ENCODE measurements at places on chromosomes 3 and 15. TPM values are rescaled to one million over a fixed set of nuclear protein-coding genes. Genes with fewer than 3 reads are reported as not detected.
A peak's percentile ranks its signal among the peaks of the same experiment; 100 is the strongest.

Gene BBS4
- polyA plus RNA-seq: 8.1 TPM

DNA sequence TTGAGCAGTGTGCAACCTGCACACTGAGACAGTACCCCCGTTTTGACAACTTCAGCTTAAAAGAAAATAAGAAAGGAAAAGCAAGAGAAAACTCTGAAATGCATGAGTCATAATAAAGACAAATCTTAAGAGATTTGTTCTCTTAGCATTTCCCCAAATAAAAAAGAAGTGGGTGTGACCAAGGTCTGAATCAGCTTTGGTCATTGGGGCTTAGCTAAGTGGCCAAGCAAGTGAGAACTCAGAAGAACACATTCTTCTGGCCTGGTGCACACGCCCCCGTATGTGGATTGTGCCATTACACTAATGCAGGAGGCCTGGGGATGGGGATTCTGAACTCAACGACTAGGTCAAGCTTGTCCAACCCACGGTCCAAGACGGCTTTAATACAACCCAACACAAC is 56.9 kb upstream of the PDZRN3 start:
- DNase-seq: peak; percentile 28

DNA sequence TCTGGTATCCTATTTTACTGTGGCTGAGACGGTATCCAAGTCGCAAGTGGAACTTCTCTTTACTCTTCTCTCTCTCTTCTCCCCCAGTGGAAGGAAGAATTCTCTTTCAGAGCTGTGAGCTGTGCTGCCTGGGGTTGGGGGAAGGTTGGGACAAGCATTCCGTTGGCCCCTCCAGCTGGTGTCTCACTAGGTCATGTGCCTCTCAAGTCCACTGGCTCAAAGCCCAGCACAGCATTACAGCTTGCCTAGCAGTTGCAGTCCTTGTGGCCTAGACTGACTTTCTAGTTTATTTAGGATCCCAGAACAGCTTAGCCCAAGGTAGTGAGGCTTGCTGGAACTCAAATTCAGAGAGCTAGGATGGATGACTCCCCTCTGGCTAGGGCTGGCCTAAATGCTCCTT is 76.1 kb upstream of the SPATA16 start:
- no peak for DNase-seq

Gene NR2E3
- polyA plus RNA-seq: 0.12 TPM

Gene ZIC4
- not detected for polyA plus RNA-seq

Gene EOGT
- 21.5 TPM for polyA plus RNA-seq

Data from foreskin keratinocyte (primary cell).